T-helper 1 cell (primary cell): ENCODE measurements at places on chromosomes 11 and 22.

GRCh38 chr11:84117394-84117793 lies 831.2 kb upstream of the CCDC90B start:
- DNase-seq, result no peak

- no peak for DNase-seq
Measured at GRCh38 chr11:120257346-120257745, 17.4 kb downstream of the POU2F3 start.

- DNase-seq, result no peak
Measured at GRCh38 chr11:134060316-134060715, 8.6 kb upstream of the JAM3 start.

DNA sequence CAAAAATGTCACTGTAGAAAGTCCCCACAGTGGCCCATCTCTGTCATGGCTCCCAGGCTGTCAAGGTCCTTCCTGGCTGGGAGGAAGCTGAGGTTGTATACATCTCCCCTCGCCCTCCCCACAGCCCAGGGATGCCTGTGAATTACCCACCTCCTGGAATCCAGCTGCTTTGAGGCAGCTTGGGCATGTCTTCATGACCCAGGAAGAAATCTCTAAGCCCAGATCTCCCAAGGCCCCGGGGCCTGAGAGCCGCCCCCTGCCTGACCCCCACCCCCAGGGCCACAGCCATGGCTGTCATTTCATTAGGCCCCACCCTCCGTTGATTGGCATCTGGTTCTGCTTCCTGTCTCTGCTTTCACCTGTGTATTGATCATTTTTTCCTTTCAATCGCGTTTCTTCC lies 207.5 kb downstream of the TBC1D22A start:
- no peak for DNase-seq

DNA sequence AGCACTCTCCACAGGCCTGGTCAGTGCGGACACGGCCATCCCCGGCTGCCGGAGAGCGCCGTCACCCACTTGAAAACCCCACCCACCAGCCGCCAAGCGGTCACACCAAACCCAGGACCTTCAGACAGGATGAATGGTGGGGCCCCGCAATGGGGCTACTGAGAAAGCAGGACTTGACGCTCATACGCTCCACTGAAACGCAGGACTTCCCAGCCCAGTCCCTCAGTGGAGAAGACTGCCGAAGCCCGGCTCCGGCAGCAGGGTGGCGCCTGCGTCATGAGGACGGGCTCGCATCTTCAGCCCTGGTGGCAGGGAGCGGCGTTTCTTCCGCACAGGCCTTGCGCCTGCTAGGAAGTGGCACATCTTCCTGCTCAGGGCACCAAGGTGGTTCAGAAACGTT lies 15.3 kb upstream of the PHLDA2 start:
- DNase-seq, result no peak

- DNase-seq, result no peak
Measured at GRCh38 chr11:119976805-119977560, 160.9 kb downstream of the TRIM29 start.
